ENCODE measurements at places on chromosomes 6 and 20. TPM values are rescaled to one million over a fixed set of nuclear protein-coding genes. Genes with fewer than 3 reads are reported as not detected.

DNA sequence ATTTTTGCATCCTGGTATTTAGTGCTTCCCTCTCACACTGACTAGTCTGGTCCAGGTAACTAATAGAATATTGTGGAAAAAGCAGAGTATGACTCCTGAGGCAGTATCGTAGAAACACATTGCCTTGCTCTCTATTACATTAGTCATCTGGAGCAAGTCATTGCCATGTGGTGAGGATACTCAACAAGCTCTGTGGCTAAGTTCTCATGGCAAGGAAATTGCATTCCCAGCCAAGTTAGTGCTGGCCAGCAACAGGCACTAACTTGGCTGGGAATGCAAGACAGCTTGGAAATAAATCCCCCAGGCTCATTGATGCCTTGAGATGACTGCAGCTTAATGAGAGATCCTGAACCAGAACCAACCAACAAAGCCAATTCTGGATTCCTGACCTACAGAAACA, 39.7 kb upstream of the HTR1B start:
- DNase-seq = no peak

- no peak for DNase-seq
Observed at GRCh38 chr6:83169511-83169910, 23.6 kb downstream of the PGM3 start.

- no peak for DNase-seq
Observed at GRCh38 chr20:42401613-42402012, 783.4 kb upstream of the CHD6 start.

DNA sequence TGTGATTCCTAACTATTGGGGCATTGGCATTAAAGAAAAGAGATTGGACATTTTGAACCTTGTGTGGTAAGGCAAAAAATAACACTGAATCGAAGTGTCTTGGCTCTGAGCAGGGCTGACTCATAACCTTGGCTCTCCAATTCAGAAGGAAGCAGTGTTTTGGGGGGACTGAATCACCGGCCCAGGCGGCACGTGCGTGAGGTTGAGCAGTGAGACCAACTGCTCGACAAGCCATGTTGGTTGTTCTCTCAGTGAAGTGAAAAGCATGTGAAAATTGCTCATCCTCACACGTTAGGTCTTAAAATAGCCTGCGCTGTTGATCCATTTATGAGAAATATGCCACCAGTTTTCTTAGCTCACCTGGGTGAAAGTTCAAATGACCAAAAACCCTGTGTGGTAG, 137.8 kb upstream of the SPACA1 start:
- DNase-seq = no peak

- DNase-seq = no peak
Observed at GRCh38 chr6:87053312-87053711, 41.6 kb downstream of the CGA start.

The OXT gene
- not detected for total RNA-seq

- DNase-seq = no peak
Observed at GRCh38 chr6:9593554-9593953, 821.3 kb downstream of the TFAP2A start.

DNA sequence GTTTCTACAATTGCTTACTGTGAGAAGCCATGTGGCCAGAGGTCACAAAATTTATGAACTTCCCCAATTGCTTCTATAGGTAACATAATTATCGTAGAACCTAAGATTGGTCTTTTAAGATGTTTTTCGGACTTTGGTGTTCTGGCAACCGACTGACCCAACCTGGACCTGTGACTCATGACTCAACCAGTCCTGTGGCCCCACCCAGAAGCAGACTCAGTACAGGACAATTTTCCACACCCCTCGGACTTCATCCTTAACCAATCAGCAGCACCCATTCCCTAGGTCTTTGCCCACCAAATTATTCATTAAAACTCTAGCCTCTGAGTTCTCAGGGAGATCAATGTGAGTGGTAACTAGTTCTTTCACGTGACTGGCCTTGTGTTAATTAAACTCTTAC, 26.4 kb upstream of the AKAP12 start:
- DNase-seq = no peak

DNA sequence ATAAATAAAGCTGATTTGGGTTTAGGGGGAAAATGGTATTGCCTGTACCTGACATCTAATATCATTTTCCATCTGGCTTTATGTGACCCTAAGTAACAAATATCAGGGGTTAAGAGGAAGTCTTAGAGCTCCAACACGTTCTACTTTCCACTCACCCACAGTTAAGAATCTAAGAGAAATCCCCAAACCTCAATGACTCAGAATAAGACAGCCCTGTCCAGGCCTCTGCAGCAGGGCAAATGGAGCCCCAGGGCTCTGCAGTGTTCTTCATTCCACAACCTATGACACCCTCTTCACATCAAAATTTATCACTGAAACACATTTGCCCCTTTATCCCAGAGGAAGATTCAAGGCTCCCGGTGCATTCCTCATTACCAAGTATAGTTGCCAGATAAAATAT, 20.3 kb upstream of the TENT5A start:
- DNase-seq = no peak

- no peak for DNase-seq
Observed at GRCh38 chr20:15619816-15620215, 953.4 kb downstream of the KIF16B start.

DNA sequence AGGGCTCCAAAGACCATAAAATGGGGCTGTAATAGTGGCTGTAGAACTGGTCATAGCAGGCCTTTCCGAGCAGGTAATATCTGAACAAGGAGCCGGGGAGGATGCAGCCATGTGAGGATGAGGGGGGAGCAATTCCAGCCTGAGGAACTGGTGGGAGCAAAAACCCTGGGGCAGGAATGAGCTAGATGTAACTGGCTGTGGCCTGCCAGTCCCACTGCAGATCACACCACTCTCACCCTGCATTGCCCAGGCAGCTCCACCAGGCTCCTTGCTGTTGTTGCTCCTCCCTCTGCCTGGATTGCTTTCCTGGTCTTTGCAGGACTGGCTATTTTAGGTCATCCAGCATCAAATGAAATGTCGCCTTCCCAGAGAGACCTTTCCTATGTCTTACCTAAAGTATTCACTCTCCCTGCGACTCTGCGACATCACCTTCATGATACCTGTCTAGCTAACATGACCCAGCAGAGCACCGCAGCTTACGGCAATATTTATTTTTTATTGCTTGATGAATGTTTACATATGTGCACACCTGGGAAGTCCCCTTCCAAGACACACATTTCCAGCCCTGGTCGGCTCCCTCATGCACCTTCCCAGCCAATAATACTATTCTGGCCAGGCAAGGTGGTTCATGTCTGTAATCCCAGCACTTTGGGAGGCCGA, 2.4 kb upstream of the ZFP64 start:
- DNase-seq = no peak

- DNase-seq = no peak
Observed at GRCh38 chr6:28841290-28841689, 82.5 kb downstream of the TRIM27 start.

The ESR1 gene
- total RNA-seq = 0.03 TPM

The ASCC3 gene
- total RNA-seq = 72.9 TPM

The DDO gene
- 0.43 TPM for total RNA-seq

DNA sequence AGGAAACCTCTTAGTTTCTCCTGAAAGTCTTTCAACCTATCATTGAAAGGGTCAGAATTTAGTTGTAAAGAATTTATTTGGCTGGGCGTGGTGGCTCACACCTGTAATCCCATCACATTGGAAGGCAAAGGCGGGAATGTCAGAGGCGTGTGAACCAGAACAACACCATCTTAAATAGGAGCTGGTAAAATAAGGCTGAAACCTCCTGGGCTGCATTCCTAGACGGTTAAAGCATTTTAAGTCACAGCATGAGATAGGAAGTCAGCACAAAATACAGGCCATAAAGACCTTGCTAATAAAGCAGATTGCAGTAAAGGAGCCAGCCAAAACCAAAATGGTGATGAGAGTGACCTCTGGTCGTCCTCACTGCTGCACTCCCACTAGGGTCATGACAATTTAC, 29.6 kb downstream of the OR2B2 start:
- no peak for DNase-seq

GRCh38 chr6:18436341-18436740, 49.2 kb downstream of the RNF144B start:
- no peak for DNase-seq

DNA sequence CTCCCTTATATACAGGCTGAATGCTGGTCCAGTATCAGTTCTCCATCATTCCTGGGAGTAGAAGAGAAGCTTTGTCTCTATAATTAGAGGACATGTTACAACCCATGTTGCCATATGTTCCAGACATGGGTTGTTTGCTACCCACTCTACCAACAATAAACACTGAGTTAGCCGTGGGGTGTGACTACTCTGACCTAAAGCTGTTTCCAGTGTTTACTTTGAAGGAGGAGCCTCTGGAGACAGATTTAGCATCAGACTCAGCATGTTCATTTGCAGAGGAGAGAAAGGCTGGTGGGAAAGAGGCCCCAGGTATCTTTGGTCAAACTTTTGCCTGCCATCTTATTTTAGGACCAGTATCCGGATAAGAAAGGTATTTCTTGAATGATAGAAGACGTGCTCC, 157.9 kb upstream of the SNX9 start:
- no peak for DNase-seq

- no peak for DNase-seq
Observed at GRCh38 chr6:90301816-90302215, 5.2 kb upstream of the BACH2 start.

DNA sequence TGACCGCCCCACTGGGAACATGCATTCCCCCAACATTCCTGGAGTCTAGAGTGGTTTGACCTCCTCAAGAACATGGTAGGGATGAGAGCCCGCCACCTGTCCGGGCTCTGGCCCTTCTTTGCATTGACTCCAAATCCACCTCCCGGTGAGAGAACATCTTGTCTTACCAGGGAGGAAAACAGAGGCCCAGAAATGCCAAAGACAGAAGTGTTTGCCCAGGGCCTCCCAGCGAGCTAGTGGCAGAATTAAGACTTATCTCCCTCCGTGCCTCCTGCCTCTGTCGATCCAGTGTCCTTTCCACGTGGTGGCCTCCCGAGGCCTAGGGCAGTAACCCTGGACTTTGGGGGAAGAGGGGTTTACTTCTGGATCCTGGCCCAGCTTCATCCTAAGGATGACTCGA, 134.8 kb downstream of the JPH2 start:
- no peak for DNase-seq

DNA sequence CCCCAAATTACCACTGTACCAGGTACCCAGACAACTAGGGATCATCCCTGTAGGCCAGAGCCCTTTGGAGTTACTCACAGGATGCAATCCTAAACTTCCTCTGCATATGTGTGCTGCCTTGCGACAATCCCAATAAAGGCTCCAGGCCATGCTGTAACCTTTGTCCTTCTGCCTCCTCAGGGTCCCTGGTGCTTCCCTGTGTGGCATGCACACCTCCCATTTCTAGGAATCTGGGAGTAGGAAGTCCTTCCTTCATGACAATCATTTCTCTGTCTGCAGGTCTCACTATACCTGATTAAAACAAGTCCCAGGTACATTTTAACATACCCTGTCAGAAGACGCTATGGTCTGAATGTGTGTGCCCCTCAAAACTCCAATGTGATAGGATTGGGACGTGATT, 37.0 kb upstream of the MCUR1 start:
- DNase-seq = no peak

- no peak for DNase-seq
Observed at GRCh38 chr6:145199961-145200360, 535.4 kb downstream of the EPM2A start.

GRCh38 chr6:14619419-14619781, 501.8 kb downstream of the CD83 start:
- no peak for DNase-seq

- peak; percentile 43 for DNase-seq
Observed at GRCh38 chr6:170206851-170207431, 83.9 kb downstream of the DLL1 start.

The TBXT gene
- total RNA-seq = not detected

The VTA1 gene
- total RNA-seq = 87.2 TPM

DNA sequence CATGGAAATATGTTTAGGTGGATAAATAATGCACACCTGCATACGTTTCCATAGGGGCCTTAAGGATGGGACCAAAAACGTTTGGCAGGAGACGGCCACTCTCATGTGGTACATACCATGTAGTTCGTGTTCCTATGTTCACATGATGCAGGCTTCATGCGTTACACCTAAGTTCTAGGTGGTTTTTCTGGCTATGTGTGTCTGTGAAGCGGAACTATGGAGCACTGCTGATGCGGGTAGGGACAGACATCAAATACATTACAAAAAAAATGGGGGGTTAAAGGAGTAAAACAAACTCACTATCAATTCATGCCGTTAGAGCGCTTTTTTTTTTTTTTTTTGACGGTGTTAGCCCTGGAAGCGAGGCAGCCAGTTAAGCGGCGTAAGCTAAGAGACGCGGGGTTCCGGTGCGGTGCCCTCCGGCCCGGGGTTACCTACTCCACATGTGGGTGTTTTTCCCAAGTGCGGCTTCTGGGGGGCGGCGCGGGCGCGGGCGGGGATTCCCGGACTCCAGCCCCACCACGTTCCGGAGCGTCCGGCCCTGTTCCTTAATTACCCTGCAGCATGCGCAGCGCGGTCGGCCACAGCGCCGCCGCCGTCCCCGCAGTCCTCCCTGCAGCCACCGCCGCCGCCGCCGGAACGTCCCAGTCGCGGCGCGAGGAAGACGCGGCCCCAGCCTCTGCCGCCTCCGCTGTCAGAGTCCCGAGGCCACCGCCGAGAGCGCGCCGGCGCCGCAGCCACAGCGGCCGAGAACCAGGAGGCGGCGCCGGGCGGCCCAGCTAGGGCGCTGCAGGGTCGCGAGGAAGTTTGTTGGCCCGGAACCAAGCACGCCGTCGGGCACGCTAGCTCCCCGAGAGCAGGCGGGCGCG, 648 bp downstream of the COL19A1 start:
- peak; percentile 78 for DNase-seq

The RAD21L1 gene
- not detected for total RNA-seq

- peak; percentile 64 for DNase-seq
Observed at GRCh38 chr6:26553264-26553634, 15.1 kb downstream of the HMGN4 start.

DNA sequence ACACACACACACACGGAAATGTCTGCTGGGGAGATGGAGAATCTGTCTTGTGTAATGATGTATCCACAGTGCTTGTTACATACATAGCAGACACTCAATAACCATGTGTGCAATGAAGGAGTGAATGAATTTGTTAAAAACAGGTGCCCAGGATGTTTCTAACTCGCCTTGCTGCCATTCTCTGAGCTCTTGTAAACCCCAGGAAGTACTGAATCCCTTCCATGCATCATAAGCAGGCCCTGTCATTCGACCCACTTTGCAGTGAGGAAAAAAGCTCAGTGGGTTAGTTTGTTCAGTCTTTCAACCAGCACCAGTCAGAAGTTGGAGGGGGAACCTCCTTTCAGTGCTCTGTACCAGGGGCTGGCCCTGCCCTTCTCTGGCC, 1.4 kb upstream of the KCNK5 start:
- DNase-seq = no peak

DNA sequence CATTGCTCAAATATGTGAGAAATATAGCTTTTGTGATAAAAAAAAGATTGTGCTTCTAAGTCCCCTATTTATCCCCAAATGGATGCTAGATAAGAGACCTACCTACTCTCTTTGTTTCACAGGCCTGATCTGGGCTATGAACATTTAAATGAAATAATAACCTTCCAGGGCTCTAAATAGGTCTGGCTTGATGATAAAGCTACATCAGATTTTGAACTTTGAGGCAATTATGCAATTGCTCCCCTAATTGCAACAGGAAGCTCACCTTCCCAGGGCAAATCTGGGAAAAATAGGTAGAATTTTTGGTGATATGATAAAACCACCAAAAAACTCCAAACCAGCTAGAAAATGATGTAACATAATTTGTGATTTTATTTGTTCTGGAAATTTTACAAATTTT, 624.5 kb downstream of the PKHD1 start:
- DNase-seq = no peak

Measured in SJCRH30 (cell line).